CD4-positive, alpha-beta T cell treated with Interleukin-2 at 100 ng/mL for 4 hours (primary cell): ENCODE measurements at places on chromosomes 4 and X.
A peak's percentile ranks its signal among the peaks of the same experiment; 100 is the strongest.

DNA sequence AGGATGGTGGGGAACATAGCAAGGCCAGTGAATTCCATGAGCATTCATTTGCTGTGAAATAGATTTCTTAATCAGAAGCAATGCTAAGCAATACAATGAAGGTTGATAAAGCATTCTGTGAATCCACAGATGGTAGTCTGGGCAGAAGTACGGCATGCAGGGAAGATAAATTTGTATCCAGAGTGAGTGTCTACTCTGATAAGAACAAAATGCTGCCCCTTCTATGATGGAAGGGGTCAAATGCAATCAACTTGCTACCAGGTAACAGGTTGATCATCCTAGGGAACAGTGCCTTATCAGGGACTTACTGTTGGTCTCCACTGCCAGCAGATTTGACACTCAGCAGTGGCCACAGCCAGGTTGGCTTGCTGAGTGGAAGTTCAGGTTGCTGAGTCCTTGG lies 189.4 kb downstream of the MAB21L2 start:
- DNase-seq: no peak

GRCh38 chr4:120718979-120719566 lies 203.5 kb downstream of the PRDM5 start:
- peak; percentile 6 for DNase-seq

- no peak for DNase-seq
Observed at GRCh38 chrX:40423299-40423698, 157.5 kb upstream of the ATP6AP2 start.

GRCh38 chr4:3436048-3436797 lies 5.5 kb upstream of the HGFAC start:
- no peak for DNase-seq

DNA sequence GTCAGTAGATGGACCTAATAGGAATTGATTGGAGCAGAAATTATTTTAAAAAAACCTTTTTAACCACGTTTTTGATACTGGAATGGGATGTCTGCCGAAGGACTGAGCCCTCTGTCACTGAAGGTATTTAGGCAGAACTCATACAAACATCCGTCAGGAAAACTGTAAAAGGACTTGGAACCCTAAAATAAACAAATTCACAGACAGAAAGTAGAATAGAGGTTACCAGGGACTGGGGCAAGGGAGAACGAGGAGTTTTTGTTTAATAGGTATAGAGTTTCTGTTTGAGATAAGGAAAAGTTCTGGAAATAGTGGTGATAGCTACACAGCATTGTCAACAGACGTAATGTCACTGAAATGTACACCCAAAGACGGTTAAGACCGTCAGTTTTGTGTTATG lies 105.5 kb downstream of the BCOR start:
- no peak for DNase-seq

DNA sequence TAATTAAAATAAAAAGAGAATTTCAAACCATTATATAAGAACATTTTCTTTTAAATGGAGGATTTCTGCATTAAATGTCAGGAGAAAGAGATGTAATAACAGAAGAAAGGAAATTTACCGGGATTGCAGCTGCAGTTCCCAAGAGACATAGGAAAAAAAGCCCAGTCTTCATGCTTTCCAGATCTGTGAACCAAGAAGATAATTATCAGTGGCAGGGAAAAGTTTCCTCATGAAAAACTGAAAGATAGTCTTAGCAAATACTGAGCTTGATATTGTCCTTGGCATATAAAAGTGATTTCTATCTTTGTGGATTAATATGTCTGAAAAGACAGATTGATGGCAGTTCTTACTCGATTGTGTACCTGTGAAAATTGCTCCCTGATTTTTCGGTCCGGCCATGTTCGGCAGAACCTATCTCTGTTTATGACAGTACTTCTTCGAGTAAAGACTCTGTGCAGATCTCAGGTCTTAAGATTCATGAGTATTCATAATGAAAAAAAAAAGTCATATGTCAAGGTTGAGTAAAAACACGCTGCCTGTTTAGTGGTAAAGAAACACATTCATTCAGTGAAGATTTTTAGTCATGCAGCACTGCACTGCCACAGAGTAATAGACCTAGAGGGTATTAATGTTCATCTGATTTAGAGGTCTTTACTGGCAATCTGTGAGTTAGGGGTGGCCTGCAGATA lies 29.6 kb downstream of the SPARCL1 start:
- DNase-seq: no peak

DNA sequence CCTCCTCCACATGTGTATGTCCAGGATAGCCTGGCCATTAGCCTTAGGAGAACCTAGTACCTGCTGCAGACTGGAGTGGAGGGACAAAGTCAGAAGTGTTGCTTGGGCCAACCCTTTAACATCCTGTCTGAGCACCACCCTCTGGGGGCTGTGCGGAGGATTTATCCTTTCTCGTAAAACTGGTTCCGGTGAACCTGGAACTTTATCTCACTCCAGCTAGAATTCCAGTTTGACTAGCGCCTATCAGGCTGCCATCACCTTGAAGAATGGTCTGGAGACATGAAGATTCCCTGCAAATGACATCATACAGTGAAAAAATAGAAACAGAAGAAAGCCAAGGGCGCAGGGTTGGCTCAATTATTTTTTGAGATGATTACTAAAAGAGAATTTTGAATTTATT lies 4.0 kb downstream of the TCEAL8 start:
- no peak for DNase-seq
